Stimulated activated CD8-positive, alpha-beta memory T cell treated with anti-CD3 and anti-CD28 coated beads, Interleukin-7, amount 100 ng/mL, for 1 hour (primary cell): ENCODE measurements at places on chromosomes 11 and 22.

GRCh38 chr11:74957937-74958629, 9.0 kb downstream of the SPCS2 start:
- DNase-seq: no peak

DNA sequence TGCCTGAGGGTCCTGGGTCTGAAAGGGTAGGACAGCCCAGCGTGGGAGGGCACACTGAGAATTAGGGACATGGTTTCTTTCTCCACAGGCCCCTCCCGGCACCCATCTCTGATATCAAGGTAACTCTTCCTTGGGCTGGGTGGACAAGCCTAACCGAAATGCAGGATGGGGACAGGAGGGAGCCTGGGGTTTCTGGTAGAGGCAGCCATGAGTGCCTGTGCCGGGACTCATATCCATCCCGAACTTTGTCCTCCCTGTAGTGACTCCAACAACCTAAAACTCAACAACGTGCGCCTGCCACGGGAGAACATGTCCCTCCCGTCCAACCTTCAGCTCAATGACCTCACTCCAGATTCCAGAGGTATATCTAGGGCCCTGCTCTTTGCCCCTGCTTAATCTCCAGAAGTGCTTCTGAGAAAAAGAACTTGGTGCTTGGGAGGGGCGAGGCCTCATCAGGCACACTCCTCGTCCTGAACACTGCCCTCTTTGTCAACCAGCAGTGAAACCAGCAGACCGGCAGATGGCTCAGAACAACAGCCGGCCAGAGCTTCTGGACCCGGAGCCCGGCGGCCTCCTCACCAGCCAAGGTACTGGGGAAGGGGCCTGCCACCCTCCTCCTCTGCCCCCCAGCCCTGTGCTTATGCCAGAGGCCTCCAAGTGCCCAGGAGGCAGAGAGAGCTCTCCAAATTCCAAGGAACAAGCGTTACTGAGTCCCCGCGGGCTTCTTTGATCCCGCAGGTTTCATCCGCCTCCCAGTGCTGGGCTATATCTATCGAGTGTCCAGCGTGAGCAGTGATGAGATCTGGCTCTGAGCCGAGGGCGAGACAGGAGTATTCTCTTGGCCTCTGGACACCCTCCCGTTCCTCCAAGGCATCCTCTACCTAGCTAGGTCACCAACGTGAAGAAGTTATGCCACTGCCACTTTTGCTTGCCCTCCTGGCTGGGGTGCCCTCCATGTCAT, 3.1 kb downstream of the TMEM25 start:
- DNase-seq: no peak

GRCh38 chr11:120109531-120109930, 28.4 kb downstream of the TRIM29 start:
- DNase-seq: no peak

DNA sequence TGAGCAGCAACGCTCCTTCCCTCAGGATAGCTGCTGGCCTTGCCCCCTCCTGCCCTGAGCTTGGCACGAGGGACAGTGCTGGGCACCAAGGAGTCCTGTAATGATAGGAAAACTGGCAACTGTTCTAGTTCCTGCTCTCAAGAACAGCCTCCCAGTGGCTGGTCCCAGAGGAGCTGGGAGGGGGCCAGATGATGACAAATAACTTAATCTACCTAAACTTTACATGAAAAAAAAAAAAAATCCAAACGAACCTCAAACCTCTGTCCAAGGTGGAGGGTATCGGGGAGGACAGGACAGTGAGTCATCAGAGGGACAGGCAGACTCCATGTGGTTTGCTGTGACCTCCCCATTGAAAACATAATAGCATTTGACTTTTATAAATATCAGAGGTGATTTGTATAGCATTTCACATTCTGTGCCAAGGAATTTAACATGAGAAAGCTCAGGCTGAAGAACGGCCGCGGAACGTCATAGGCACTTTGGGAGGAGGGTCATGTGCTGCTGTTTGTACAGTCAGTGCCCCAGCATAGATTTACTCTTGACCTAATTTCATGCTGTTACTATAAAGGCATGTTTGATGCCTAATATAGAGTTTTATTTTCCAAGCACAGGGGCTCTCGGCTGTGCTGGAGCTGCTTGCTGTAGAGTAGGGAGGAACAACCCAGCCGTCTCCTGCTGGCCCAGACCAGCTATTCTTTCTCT, 98.2 kb upstream of the NNMT start:
- no peak for DNase-seq

DNA sequence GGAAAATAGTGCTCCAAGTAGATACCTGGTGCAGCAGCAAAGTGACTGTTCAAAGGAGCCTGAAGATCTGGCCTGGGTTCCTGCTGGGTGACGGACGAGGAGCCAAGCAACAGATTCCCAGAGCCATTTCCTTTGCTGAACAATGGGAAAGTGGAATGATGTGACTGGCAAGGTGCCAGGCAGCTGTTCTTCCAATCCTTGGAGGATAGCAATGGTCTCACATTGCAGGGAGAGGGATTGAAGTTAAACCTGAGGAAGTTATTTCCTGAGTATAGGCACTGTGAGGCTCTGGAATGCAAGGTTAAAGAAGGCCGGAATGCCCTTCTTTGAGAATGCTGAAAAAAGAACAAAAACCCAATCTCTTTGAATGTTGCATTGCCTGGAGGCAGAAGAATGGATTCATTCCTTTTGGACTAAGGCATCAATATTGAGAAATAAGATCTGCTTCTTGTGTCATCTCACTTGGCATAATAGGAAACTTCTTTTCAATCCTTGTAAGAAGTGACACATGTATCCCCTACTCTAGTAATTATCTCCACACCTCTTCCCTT, 223.8 kb downstream of the BLID start:
- no peak for DNase-seq

- no peak for DNase-seq
Observed at GRCh38 chr11:68047437-68048290, 8.8 kb downstream of the TCIRG1 start.

DNA sequence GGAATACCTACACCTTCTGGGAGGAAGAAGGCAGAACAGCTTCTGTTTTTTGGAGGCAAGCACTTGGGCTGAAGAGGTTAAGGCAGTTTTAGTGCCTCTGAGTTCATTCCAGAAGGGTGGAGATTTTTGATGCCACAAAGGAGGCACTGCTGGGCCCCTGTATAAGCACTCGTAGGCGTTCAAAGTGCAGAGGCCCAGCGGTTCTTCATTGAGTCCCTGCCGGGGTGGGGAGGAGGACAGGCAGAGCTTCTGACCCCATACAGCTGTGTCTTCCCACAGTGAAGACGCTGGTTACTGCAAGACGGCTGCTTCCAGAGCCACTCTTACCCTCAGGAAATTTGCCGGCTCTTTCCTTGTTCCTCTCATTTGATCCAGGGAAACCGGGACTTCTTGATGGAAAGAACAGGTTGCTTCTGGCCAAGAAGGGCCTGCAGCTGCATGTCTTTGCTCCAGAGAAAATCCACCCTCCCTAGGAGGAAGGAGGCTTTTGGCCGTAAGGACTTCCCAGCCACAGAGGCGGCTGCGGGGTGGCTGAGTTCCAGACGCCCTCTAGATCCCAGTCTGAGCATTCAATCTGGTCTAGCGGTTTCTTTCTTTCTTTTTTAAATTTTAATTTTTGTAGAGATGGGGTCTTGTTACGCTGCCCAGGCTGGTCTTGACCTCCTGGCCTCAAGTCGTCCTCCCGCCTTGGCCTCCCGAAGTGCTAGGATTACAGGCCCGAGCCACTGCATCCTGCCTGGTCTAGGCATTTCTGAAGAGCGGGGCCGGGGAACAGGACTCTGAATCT, 9.4 kb downstream of the ADAMTS15 start:
- no peak for DNase-seq

- DNase-seq: no peak
Observed at GRCh38 chr11:116144387-116144958, 628.3 kb downstream of the BUD13 start.

DNA sequence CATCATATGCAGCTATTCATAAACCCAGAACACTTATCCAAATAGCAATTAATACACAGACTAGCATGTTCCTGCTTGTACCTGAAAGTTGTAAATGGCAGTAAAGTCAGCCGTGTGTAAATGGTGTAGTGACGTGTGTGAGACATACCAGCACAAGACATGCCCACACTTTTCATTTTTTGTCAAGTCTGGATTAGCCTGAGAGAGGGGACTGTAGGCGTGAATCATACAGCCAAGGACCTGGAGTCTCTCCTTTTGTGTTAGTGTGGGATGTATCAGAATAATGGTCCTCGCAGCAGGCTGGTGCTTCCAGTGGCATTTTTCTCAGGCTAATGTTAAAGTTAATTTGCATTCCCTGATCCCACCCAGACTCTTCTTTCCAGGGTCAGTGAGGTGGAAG, 116.8 kb upstream of the BMAL1 start:
- no peak for DNase-seq

DNA sequence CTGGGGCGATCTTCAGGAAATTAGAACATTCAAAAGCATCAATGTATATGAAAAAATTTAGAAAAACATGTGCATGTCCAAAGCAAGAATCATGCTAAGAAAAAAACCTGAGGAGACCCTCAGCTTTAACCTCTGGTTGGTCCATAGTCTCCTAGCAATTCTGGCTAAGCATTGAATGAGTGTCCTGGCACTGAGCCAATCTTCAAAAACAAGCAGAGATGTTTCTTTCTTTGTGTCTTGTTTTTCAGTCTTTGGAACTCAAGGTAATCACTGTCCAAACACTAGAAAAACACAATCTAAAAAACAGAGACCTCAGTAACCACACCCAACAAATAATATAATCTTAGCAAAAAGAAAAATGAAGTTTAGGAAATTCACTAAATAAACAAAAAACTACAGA, 205.4 kb upstream of the CARD18 start:
- no peak for DNase-seq

DNA sequence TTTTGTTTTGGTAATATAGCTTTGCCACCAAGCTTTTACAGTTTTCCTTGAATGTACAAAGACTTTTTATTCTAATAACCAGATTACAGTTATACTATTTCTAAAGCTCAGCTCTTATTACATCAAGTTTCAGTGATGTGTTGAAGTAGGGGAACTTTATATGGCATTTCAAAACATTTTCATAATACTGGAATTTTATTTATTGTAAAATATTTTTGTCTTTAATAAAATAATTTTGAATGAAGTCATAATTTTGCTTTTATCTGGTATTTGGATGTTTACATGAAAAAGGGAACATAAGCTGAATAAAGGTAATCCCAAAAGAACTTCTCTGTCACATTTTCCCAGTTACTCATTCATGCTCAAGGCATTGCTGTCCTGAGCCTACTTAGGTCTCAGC, 34.7 kb downstream of the RTN3 start:
- no peak for DNase-seq

- DNase-seq: no peak
Observed at GRCh38 chr11:77654770-77655434, 17.3 kb upstream of the CLNS1A start.

DNA sequence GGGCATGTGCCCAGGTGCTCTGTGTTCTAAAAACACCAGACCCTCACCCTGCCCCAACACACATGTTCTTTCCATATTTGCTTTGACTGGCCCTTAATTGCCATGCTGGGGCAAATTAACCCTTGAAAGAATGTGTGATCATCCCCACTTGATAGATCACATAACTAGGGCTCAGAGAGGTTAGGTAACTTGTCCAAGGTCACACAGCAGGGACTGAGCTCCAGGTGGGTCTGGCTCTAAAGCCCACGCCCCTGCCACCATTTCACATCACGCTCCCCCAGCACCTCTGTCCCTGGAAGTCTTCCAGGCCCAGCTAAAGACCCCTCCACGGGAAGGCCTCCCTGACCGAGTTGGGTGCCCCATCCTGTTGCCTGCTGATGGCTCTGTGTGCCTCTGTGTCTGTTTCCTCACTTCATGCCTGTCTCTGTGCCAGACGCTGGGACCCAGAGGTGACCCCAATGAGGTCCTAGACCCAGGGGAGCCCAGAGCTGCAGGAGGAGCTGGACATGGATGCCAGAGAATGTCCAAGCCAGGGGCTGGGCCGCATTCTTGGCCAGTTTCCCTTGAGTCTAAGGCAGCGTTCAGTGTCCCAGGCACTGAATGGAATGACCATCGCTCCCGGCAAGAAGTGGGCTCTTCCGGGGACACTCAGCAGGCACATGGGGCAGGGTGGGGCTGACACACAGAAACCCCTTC, 79.7 kb downstream of the MYO7A start:
- DNase-seq: no peak

- DNase-seq: no peak
Observed at GRCh38 chr11:95732930-95733602, 56.5 kb downstream of the FAM76B start.

- no peak for DNase-seq
Observed at GRCh38 chr11:128453444-128454336, 133.7 kb downstream of the ETS1 start.
